ENCODE measurements at places on chromosomes 16 and 17. TPM values are rescaled to one million over a fixed set of nuclear protein-coding genes. Genes with fewer than 3 reads are reported as not detected.

The CTRB2 gene
- not detected for total RNA-seq

The CFAP119 gene
- total RNA-seq = 3.0 TPM

The NRN1L gene
- 0.79 TPM for total RNA-seq

The SOX8 gene
- total RNA-seq = 0.39 TPM

The TMC8 gene
- total RNA-seq = under 0.01 TPM

The FBXW10B gene
- total RNA-seq = 2.2 TPM

The NPIPA7 gene
- total RNA-seq = 1.4 TPM

The PSMD11 gene
- 92.3 TPM for total RNA-seq

All from placental epithelial cell (primary cell).